ENCODE measurements at places on chromosomes 13 and 19. TPM values are rescaled to one million over a fixed set of nuclear protein-coding genes. Genes with fewer than 3 reads are reported as not detected.

PLPP2 gene
- total RNA-seq = 128 TPM

ZNF563 gene
- total RNA-seq = not detected

KLK10 gene
- total RNA-seq = 33.6 TPM

MAP3K10 gene
- total RNA-seq = 17.3 TPM

NDUFB7 gene
- total RNA-seq = 167 TPM

CCDC70 gene
- not detected for total RNA-seq

IRGC gene
- not detected for total RNA-seq

OR7C1 gene
- not detected for total RNA-seq

SYNGR4 gene
- 0.49 TPM for total RNA-seq

ACER1 gene
- not detected for total RNA-seq

MYPOP gene
- total RNA-seq = 10.8 TPM

KIR2DL4 gene
- total RNA-seq = not detected

LILRA2 gene
- not detected for total RNA-seq

FAM216B gene
- total RNA-seq = not detected

- no peak for DNase-seq
These were observed 924 bp downstream of the RGCC start for GRCh38 chr13:41458187-41458760.

- no peak for DNase-seq
These were observed 96.3 kb upstream of the TNFSF11 start for GRCh38 chr13:42477596-42478190.

GRCh38 chr19:19613506-19613905 is 5.0 kb downstream of the PBX4 start:
- DNase-seq = peak; percentile 63

- DNase-seq = no peak
These were observed 36.5 kb downstream of the TFDP1 start for GRCh38 chr13:113621046-113621445.

DNA sequence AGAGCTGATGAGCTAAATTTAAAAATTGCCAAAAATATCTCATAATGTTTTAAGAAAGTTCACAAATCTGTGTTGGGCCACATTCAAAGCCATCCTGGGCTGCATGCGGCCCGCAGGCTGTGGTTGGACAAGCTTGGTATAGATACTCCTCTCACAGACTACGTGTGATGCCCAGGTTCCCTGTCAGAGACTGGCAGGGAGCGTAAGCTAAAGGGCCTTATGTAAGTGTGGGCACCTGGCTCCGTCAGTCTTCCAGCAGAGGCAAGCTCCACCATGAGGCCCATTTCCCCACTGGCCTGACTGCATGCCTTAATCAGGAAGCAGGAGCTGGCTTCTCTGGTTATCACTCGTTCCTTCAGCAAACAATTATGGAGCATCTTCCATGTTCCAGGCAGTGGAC is 200.2 kb downstream of the FOXO1 start:
- no peak for DNase-seq

GRCh38 chr19:58571575-58571947 is 1.6 kb downstream of the MZF1 start:
- DNase-seq = no peak

GRCh38 chr13:105290596-105290995 is 1244.9 kb downstream of the EFNB2 start:
- no peak for DNase-seq

DNA sequence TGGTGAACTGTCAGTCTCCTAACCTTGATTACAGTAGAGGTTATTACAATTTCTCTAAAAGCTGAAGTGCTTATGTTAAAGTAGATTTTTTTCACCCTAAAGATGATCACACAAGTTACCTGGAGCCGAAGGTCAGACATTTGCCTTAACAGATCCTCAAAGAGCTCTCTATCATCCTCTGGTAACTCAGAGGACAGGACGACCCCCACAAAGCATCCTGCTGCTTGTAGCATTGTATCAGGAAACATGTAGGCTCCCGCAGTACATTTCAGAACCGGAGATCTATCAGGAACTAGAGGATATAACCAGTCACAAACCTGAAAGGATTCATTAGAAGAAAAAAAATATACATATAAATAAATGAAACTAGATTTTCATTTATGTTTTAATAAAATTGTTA is 14.9 kb downstream of the SPART start:
- no peak for DNase-seq

GRCh38 chr19:5595129-5595528 is 27.4 kb upstream of the TINCR start:
- DNase-seq = no peak

GRCh38 chr13:22425087-22425486 is 754.2 kb downstream of the FGF9 start:
- no peak for DNase-seq

DNA sequence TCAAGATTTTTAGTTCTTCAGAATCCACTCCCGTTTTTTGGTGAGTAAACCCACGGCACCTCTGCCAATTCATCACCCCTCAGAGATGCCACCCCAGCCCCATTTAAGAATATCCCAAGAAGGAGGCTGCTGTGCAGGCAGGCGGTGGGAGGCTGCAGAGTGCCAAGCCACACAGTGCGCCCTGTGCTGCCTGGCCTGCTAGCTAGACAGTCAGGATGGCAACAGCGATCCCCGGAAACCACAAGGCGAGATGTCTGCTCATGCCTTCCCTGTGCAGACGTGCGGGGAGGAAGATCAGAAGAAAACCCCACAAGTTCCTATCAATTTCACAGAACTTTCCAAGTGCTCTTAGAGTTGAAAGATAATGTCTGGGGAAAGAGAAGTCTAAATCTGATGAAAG is 64.8 kb upstream of the GPR183 start:
- DNase-seq = no peak

DNA sequence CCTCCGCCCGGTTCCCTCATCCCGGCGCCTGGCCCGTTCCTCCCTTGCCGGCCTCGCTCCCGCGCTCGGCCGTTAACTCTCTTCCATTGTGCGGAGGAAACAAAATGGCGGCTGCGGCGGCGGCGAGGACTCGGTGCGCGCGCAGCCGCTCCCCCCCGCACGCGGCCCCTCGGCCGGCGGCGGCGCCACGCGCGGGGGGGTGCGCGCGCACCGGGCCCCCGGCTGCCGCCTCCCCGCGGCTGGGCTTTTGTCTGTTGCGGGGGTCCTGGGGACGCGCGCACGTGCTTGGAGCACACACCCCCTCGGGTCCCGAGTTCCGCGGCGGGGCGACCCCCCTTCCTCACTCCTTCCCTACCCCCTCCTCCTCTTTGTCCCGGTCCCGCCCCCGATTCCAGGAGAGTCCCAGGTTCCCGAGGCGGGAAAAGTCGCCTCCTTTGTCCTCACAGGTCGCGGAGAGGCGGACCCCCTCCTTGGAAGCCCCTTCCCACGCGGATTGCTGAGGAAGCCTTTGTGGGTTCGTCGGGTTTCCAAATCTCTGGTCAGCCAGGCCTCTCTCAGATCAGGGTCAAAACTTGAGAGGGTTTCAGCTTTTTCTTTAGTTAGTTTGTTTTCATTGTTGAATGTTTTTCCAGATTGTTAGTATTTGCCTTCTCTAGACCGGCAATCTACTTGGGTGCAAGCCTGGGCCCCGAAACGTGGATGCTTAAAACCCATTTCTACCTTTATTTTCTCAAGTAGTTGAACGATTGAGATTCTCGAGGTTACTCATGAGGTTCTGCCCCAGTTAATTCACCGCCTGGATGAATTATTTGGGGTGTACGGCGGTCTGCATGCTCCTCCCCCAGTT is 687 bp downstream of the ILF3 start:
- no peak for DNase-seq

- DNase-seq = peak; percentile 75
These were observed 12.6 kb upstream of the ZNF414 start for GRCh38 chr19:8526345-8527091.

DNA sequence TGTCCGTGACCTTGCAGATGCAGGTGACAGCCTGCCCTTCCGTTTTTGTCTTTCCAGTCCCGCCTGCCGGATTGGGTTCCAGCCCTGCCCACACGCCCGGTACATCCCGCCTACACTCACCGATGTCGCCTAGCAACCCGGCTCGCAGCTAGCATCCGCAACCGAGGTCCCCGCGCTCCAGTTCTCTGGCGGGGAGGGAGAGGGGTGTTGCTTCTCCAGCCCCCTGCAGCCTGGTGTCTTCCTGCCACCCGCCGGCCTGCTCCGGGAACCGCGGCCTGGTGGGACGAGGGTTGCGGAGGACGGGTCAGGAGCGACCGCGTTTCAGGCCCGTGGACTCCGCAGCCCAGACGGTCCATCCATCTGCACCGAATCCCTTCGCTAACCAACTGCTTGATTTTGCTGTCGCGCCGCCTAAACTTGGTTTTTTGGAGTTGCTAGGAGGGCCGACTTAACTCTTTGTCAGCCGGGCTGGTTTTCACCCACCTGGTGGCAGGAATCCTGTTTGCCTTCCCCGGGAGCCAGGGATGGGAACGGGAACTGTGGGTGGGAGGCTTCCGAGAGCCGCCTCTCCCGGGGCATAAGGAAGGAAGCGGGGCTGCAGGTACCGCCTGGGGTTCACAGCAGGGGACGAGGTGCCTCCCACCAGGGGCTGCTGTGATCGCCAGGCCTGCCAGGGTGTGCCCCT is 15.4 kb upstream of the MATK start:
- DNase-seq = no peak

DNA sequence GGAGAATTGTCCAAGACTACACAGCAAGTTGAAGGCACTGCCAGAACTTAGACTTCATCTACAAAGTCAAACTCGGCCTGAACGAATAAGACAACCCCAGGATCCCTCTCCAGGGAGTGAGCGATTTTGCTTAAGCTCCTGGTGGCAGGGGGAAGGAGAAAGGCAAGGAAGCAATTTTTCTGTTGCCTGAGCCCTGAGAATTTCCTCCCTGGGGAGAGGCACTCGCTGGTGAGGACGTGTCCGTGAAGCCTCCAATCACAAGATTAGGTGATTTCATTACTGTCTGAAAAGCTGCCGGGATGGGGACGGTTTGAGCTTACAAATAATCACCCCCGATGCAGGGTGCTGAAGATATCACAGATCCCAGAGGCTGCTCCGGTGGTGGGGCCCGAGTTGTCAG is 45.6 kb downstream of the TINCR start:
- DNase-seq = no peak

GRCh38 chr19:10580979-10581631 is 6.0 kb downstream of the AP1M2 start:
- peak; percentile 87 for DNase-seq

GRCh38 chr13:95603887-95604555 is 40.5 kb downstream of the DZIP1 start:
- no peak for DNase-seq

DNA sequence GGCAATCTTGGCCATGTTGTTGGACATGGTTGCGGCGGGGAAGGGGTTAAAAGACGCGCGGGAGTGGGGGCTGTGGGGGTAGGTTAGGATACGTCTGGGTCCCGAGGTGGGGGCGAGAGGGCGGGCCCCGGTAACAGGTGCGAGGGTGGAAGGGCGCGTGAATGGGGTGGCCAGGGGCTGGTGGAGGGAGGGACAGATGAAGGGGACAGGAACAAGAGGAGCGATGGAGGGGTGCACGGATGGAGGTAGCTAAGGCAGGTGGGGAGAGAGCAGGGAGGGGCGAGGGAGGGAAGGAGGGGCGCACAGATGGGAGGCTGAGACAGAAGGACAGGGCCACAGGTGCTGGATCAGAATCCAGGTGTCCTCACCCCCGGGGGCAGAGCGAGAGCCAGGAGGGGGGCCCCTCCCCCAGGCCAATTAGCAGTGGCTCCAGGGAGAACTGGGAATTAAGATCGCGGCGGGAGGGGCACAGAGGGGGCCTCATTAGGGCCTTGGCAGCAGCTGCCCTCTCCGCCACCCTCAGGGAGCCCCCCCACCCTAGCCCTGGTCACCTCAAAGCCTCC is 1.3 kb downstream of the GNG8 start:
- no peak for DNase-seq

- DNase-seq = no peak
These were observed 318.3 kb downstream of the NDFIP2 start for GRCh38 chr13:79799059-79799867.

GRCh38 chr13:72656357-72656756 is 71.1 kb downstream of the MZT1 start:
- no peak for DNase-seq

- DNase-seq = no peak
These were observed 33.0 kb downstream of the USP12 start for GRCh38 chr13:27138457-27139093.

- no peak for DNase-seq
These were observed 175.5 kb upstream of the SERP2 start for GRCh38 chr13:44197791-44198770.

DNA sequence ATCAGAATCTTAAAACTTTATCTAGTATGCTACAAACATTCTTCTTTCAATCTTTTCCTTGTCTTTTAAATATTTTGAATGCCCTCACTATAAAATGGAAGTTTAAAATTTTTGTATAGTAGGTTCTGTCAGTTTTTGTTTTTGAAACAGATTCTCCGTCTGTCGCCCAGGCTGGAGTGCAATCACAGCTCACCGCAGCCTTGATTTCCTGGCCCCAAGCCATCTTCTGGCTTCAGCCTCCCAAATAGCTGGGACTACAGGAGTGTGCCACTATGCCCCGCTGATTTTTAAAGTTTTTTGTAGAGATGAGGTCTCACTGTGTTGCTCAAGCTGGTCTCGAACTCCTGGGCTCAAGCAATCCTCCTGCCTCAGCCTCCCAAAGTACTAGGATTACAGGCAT is 20.7 kb downstream of the PHF11 start:
- no peak for DNase-seq

DNA sequence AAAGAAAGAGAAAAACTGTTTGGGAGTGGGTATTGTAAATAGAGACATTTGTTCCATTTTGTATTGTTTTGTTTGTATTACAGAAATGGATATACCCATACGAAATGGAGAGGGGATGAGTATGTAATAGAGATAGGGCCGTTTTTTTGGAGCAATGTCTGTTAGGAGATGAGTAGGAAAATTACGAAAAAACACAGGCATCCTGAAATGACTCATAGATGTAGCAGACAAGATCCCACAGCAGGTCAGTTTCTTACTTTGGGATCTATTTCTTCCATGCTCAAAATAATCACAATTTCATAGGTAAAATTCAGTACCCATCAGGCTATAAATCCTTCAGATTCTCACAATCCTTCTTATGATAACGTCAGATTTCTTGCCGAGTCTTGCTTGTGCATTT is 779.4 kb upstream of the SLITRK1 start:
- DNase-seq = no peak

DNA sequence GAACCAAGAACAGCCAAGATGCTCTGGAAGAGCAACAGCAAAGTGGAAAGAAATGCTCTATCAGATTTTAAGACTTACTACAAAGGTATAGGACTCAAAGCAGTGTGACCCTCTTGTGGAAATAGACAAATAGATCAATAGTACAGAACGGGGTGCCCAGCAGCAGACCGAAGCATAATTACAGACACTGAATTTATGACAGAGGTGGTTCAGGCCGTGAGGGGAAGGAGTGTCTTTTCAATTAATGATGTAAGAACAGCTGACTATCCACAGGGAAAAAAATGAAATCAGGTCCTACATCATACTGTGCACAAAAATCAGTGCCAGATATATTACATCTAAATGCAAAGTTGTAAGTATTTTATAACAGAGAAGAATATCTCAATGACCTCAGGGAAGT is 95.6 kb downstream of the KATNAL1 start:
- DNase-seq = no peak

- no peak for DNase-seq
These were observed 17.1 kb downstream of the IGFL3 start for GRCh38 chr19:46107371-46107770.

DNA sequence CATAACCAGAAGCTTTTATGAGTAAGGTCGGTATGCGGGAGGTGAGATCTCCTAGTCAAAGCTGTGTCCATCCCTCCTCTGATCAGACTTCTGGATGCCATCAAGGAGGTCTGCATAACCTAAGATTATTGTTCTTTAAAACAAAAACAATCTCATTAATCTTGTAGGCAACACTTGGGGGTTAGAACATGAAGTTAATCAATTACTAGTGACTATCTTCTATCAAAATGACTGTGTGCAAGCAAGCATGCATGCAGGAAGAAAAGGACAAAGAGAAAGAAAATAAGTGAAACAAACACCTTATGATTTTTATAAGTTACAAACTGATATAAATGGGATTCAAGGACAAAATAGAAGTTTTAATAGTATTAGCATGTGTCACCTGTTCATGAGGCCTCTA is 2435.9 kb upstream of the PCDH20 start:
- DNase-seq = no peak
